ENCODE measurements at places on chromosomes 5 and 9.

- no peak for DNase-seq
Measured at GRCh38 chr9:133684121-133684935, 48.2 kb downstream of the DBH start.

DNA sequence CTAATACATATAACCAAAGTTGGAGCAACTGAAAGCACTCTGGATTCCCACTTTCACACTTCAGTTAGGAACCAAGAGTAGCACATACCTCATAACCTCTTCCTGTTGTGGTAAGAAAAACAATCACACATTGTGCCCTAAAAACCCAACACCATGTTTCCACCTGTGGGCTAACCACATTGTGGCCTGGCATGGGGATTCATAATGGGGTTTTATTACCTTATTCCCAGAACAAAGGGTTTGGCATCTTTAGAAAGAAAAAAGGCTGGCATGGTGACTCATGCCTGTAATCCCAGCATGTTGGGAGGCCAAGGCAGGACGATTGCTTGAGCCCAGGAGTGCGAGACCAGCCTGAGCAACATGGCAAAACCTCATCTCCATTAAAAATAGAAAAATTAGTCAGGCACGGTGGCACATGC is 60.6 kb downstream of the HSD17B3 start:
- peak; percentile 63 for DNase-seq

DNA sequence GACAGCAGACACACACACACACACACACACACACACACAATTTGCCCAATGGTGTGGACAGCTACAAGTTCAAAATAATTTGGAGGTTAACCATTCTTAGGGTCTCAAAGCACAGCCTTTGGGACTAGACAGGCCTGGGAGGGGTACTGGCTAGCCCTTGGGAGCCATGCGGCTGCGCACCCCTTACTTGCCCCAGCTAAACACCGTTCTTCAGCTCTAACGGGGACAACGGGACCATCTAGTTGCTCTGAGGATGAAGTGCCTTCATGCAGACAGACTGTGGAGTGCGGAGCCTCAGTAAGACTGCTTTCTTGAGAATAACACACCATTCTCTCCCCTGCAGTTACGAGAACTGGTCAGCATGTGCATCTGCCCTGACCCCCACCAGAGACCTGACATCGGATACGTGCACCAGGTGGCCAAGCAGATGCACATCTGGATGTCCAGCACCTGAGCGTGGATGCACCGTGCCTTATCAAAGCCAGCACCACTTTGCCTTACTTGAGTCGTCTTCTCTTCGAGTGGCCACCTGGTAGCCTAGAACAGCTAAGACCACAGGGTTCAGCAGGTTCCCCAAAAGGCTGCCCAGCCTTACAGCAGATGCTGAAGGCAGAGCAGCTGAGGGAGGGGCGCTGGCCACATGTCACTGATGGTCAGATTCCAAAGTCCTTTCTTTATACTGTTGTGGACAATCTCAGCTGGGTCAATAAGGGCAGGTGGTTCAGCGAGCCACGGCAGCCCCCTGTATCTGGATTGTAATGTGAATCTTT is 64.6 kb downstream of the PSMB7 start:
- no peak for DNase-seq

DNA sequence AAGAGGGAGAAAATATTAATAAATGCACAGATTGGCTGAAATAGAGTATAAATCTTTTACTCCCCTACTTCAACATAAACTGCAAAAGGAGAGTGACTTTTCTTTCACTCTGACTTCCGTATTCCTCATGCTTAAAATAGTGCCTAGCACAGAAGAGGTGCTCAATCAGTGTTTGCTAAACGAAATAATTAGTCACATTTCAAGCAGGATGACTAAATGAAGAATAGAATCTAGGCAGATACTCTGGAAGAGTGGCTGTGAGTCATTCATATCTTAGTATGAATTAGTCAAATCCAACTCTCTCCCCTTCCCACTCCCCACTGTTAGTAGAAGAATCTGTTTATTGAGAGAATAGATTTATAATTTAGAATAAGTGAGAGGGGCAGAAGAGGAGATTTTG is 4.8 kb downstream of the CD274 start:
- no peak for DNase-seq

DNA sequence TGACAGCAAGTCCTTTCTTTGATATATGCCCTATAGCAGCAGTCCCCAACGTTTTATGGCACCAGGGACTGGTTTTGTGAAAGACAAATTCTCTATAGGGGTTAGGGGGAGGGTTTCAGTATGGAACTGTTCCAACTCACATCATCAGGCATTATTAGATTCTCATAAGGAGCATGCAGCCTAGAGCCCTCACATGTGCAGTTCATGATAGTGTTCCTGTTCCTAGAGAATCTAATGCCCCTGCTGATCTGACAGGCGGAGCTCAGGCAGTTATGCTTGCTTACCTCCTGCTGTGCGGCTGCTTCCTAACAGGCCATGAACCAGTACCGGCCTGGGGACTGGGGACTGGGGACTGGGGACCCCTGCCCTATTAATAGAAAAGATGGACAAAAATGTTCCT is 2.7 kb upstream of the RAPGEF6 start:
- no peak for DNase-seq

- DNase-seq, result no peak
Measured at GRCh38 chr9:110777196-110777875, 108.7 kb downstream of the MUSK start.

GRCh38 chr5:141529002-141529401 is 40.1 kb downstream of the PCDHGC5 start:
- DNase-seq, result no peak

GRCh38 chr9:131104016-131104740 is 7.8 kb downstream of the AIF1L start:
- no peak for DNase-seq

GRCh38 chr9:87267251-87268070 is 230.2 kb upstream of the DAPK1 start:
- no peak for DNase-seq

DNA sequence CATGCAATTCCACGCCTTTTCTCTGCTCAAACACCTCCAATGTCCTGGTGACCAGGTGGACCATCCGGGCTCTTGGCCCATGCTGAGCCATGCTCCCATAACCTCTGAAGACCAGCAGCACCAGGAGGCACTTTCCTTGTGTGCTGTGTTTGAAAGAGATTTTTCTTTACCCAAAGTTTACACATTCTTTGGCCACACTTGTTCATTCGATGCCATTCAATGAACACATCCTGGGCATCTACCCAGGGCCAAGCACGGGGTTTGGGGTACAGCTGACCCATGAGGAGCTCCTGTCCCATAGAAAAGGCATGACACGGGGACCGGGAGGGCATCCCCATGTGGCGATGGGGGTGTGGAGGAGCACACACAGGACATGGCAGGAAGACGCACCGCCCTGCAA is 77.1 kb upstream of the IRX1 start:
- no peak for DNase-seq

DNA sequence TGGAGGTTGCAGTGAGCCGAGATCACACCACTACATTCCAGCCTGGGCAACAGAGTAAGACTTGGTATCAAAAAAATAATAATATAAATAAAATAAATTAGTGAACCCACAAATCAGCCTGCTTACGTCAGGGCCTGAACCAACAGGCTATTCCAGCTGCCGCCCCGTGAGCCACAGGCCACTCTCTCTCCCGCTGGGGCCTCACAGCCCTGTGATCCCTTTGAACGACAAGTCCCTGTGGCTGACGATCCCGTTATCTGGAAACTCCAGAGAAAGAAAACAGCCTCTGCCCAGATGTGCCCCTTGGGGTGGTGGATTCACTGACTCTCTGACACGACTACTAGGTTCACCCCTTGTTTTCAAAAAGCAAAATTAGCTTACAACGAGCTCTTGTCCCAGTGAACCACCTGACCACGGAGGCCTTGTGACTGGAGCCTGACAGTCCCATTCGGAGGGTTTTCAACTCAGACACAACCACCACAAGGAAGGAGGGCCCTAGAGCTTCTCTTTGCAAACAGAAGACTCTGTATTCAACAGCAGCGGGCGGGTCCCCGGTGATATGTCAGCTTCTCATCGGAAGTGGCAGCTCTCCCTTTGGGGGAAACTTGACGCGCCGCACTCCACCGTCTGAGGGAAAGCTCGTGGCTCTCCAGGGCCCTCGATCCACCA is 4.4 kb upstream of the DIPK1B start:
- DNase-seq, result no peak

GRCh38 chr9:130129432-130130061 is 42.7 kb upstream of the NCS1 start:
- DNase-seq, result no peak

- DNase-seq, result no peak
Measured at GRCh38 chr5:142862594-142862993, 92.4 kb downstream of the ARHGAP26 start.

DNA sequence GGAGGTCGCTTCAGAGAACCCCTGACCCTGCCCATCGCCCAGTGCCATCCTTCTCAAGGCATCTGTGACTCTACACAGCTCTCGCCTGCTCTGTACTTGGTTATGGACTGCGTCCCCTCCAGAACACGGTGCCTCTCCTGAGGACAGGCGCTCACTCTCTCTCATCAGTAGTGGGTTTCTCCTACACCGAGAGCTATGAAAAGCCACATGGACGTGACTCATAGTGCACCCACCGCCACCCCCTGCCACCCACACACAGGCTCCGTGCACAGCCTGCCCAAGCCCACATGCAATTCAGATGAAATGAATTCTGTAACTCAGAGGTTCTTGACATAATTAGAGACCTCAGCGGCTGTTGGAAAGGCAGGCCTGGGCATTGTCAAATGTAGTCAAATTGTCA is 13.9 kb downstream of the GTF3C5 start:
- no peak for DNase-seq

DNA sequence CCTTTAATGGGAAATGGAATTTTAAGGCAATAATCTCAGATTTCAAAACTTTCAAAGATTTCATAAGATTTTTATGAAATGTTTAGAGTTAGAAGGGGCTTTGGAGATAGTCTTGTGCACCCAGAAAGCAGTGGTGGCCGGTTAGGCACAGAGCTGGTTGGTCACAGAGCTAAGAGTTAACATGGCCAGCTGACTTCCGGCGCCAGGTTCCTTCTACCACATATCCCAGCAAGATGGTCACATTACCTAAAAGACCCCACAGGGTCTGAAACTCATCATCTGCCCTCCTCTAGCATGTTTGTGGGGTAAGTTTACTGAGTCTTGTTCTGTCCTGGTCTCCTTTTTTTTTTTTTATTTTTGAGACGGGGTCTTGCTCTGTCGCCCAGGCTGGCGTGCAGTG is 19.3 kb downstream of the QRFP start:
- no peak for DNase-seq

- DNase-seq, result no peak
Measured at GRCh38 chr5:4204276-4205141, 608.9 kb downstream of the IRX1 start.

DNA sequence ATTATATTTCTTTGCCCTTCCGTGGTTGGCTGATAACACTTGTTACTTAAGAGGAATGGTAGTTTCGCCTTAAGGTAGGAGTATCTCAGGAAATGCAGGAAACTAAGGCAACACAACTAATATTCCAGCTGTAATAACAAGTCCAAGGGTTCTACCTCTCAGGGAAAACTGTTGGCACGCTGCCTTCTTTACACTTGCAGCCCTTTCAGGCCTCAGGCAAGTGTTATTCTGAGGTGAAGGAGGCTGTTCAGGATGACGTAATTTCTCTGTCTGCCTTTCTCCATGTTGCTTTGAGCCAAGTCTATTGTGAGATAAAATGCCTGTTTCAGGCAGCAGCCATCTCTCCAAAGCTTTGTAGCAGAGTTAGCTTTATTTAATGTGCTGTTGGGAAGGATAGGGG is 38.0 kb downstream of the VCAN start:
- no peak for DNase-seq

DNA sequence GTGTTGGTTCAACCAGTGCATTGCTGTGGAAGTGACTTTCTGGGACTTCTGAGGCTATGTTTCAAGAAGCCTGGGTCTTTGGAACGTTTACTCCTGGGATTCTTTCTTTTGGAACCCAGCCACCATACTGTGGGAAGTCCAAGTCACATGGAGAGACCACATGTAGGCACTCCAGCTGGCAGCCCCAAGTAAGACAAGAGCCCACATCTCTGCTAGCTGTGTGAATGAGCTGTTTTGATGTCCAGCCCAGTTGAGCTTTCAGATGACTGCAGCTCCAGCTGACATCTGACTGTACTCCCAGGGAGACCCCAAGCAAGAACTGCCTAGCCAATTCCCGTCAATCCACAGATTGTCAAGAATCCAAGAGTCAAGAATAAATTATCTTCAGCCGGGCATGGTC is 60.1 kb upstream of the SPATA31D4 start:
- no peak for DNase-seq

DNA sequence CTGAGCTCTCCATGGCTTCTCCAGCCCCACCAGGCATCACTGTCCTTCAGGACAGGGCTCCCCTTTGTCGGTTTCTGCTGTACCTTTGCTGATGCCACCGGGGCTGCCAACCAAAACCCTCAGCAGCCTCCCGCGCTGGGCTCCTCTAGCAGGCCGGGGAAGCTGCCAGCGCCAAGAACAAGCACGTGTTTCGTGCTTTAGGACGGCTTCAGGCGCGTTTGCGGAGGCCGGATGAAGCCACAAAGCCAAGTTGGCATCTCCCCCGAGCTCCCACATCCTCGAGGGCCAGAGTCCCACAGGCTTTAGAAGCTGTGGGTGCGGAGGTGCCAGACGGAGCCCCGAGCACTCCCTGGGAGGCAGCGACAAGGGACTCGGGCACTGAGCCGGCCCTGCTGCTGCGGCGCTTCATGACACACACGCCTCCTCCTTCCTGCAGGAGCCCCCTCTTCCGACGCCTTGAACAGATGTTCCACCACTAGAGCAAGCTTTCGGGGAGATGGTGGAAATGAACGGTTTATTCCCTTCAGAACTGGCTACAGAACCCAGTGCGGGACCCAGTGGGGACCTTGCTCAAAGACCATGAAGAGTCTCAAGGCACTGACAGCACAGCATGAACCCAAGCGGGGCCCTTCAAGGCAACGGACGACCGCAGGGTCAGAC is 36.7 kb downstream of the SARDH start:
- no peak for DNase-seq

DNA sequence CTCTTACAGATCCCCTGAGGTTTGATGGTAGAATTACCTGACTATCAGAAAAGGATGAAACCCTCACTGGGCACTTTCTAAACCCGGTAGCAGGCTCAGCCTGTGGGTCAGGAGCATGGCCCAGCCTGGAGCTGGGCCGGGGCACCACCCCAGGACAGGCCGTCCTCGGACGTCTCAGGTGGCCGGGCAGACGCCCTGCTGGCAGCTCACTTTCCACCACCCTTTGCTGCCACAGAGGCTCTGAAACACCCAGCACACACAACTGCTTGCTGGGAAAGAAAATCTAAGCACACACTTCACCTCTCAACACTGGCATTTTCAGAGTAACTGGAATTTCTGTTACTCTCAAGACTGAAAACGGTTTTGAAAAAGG is 4.4 kb downstream of the UBAC1 start:
- no peak for DNase-seq

DNA sequence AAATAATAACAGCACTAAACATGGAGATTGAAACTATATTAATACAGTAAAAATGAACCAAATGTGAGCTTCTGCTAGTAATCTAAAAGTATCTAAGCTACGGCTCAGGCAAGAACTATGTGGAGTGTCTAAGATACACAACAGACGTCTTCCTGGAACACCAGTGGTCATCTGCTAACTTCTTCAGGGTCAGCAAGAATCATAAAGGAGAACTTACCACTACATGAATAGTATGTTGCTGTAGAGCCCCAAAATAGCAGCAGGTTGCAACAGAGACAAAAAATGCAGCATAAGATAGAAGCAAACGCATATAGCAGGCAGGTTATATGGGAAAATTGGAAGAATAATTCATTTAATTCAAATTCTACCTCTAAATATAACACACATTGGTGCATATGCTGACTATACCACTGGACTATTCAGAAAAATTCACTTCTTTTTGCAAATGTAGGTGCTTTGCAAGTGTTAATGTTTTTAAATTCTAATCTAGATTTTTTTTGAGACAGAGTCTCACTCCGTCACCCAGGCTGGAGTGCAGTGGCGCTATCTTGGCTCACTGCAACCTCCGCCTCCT is 27.1 kb downstream of the DCTN4 start:
- no peak for DNase-seq

All from stimulated activated CD8-positive, alpha-beta memory T cell treated with anti-CD3 and anti-CD28 coated beads, Interleukin-7, amount 100 ng/mL, for 48 hours (primary cell).